ENCODE measurements at places on chromosomes 4 and X.

DNA sequence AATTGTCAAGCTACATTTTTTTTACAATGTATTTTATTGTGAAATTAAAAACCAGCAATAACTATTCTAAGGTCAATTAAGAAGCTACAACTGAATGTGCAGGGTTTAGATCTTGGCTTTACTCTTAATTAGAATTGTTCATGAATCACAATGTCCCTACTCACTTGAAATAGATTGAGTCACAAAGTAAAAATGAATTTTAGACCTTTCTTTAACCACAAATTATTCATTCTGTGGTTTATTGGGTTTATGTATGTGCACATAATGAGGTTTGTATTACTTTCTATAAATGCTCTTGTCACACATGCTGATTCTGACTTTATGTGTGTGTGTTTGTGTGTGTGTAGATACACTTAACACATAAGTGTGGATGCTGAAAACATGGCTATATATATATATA, 647.0 kb upstream of the AADAT start:
- DNase-seq: no peak

GRCh38 chr4:73092868-73093267, 23.4 kb upstream of the COX18 start:
- no peak for DNase-seq

GRCh38 chr4:176309046-176309445, 10.7 kb upstream of the SPCS3 start:
- DNase-seq: no peak

DNA sequence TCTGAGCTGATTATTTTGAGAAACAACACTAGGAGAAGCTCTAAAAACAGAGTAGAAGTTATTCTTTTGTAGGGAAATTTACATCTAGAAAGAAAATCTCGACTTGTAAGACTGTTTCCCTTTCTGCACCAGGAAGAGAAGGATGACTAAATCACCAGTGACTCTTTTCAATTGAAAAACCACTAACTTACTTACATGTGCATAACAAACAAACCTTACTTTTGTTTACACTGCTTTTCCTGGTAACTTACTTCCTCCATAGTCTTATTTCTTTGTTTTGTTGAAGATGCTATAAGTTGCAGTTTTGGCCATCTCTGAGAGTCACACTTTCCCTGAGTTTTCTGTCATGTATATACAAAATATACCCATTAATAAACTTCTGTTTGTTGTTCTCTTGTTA, 293.6 kb upstream of the FAT4 start:
- DNase-seq: no peak

GRCh38 chr4:120589787-120590186, 332.7 kb downstream of the PRDM5 start:
- DNase-seq: no peak

DNA sequence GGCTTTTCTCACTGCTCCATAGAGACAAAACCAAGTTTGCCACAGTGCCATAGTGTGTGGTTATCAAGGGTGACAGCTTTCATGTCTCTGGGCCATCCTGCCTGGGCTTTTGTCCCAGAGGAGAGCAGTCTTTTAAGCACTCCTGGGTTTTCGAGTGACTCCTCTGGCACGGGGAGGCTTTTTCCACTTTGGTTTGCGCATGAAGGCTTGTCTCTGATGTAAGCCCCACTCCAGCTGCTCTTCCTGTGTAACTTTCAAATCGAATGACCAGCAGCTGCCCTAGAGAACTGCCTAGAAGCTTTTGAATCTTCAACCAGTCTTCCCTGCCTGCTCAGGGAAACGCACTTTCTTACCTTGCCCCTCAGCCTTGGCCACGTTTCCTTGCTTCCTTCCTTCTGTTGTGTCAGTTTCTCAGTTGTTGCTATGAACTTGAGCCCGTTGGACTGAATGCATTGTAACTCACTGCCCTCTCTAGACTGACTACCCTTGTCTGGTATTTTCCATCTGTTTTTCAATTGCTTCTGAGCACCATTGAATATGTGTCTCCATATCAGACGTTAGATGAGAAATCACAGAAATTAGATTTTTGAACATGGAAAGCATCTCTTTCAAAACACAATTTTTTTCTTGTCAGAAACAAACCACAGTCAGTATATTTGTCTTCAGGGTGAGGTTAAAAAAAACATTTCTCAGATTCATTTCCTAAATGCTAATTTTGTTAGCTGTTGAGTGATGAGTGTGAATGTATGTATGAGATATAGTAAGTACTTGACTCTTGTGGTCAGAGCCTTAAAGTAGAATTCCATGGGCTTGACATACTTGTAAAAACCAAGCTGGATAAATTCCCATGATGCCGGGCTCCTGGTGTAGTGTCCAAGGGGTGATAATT, 45.3 kb downstream of the SLC9A6 start:
- no peak for DNase-seq

GRCh38 chr4:145076469-145076855, 21.5 kb downstream of the ANAPC10 start:
- no peak for DNase-seq

DNA sequence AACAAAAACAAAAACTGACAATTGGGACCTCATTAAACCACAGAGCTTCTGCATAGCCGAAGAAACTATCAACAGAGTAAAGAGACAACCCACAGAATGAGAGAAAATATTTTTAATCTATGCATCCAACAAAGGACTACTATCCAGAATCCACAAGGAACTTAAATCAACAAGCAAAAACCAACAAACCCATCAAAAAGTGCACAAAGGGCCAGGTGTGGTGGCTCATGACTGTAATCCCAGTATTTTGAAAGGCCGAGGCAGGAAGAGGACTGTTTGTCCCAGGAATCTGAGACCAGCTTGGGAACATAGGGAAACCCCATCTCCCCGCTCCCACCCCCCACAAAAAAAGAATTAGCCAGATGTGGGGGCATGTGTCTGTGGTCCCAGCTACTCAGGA, 10.7 kb downstream of the C4orf51 start:
- no peak for DNase-seq

GRCh38 chrX:136015016-136015415, 29.8 kb downstream of the SLC9A6 start:
- DNase-seq: no peak

DNA sequence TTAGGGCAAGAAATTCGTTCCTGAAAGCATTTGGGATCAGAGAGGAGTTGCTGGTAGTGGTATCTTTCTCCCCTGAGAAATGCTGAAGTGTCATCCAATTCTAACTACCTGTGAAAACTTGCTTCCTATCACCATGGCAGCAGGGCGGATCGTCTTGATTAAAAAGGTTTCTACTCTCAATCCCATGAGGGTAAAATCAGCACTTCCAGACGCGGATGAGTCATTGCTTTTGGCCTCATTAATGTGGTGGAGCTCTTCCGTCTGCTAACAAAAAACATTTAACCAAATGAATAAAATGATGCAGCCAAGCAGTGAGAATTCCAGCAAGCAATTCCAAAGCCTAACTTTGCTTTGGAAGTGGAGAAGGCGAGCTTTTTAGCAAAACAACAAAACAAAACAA, 325.6 kb downstream of the CAMK2D start:
- DNase-seq: no peak

- no peak for DNase-seq
Observed at GRCh38 chr4:139887962-139888735, 222.5 kb downstream of the MGST2 start.

DNA sequence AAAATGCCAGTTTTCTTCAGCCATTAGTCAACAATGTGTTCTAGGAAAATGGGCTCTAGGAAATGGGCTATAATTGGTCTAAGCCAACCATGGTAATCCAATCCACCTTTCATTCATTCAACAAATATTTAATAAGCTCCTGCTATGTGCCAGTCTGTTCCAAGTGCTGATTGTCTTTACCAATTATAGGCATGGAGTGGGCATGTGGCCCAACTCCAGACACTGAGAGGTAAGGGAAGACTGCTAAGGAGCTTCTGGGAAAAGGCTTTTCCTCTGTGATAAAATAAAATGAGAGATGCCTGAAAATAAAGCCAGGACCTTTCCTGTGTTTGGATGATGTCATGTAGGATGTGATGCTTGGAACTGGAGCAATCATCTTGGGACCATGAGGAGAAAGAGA, 43.3 kb downstream of the HOPX start:
- no peak for DNase-seq

DNA sequence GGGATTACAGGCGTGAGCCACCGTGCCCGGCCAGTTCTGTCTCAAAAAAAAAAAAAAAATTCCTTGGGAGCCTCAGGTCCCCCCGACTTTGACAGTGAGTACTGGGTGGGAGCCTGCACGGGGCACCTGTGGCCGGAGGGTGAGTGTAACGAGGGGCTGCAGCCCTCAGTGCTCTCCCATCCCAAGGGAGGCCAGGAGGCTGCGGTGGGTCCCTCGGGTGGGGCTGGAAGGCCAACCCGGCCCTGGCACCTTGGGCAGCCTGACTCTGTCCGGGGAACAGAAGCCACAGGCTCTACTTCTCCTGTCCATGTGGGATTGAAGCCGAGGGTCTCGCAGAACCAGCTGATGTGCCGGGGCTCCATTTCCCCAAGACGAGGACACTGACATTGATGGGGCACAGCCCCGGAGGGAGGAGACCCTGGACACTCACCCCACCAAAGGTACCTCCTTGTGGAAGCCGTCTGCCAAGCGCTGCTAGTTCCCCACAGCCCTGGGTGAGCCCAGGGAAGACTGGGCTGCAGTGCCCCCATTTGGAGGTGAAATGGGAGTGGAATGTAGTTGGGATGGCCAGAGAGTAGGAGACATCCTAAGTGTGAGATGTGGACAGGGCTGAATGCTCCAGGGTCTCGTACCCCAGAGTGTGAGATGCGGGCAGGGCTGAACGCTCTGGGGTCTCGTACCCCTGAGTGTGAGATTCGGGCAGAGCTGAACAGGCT, 2.3 kb upstream of the SLC26A1 start:
- no peak for DNase-seq

- no peak for DNase-seq
Observed at GRCh38 chrX:40733706-40734105, 1.6 kb downstream of the MED14 start.

DNA sequence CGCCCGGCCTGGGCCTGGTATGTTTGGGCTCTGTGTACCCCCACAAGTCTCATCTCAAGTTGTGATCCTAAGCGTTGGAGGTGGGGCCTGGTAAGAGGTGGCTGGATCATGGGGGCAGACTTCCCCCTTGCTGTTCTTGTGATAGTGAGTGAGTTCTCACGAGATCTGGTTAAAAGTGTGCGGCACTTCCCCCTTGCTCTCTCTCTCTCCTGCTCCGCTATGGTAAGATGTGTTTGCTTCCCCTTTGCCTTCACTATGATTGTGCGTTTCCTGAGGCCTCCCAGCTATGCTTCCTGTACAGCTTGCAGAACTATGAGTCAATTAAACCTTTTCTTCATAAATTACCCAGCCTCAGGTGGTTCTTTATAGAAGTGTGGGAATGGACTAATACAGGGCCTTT, 53.0 kb downstream of the CHST7 start:
- DNase-seq: no peak

DNA sequence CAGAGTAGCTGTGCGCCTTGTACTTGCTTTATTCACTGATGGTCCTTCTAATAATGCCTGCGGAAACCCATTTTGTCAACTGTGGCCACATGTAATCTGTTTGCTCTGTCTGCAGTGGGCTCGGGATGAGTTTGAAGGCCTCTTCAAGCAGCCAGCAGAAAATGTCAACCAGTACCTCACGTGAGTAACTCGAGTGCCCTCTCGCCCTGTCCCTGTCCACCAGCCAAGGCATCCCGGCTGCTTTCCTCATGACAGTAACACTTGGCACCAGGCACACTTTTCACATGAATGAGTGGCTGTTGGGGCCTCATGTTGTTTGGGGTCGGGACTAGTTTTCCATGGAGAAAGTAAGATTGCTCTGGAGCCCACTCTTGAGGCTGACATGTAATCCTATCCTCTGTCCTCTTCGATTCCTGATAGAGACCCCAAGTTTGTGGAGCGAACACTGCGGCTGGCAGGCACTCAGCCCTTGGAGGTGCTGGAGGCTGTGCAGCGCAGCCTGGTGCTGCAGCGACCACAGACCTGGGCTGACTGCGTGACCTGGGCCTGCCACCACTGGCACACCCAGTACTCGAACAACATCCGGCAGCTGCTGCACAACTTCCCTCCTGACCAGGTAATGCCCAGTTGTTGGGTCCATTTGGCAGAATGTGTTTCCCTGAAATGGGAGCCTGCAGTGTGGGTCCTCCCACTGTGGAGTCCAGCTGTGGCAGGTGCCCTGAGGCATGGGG, 8.8 kb upstream of the CDK16 start:
- no peak for DNase-seq

GRCh38 chr4:62194342-62194741, 994.2 kb downstream of the ADGRL3 start:
- no peak for DNase-seq

GRCh38 chr4:22434895-22435294, 81.0 kb downstream of the ADGRA3 start:
- peak; percentile 12 for DNase-seq

DNA sequence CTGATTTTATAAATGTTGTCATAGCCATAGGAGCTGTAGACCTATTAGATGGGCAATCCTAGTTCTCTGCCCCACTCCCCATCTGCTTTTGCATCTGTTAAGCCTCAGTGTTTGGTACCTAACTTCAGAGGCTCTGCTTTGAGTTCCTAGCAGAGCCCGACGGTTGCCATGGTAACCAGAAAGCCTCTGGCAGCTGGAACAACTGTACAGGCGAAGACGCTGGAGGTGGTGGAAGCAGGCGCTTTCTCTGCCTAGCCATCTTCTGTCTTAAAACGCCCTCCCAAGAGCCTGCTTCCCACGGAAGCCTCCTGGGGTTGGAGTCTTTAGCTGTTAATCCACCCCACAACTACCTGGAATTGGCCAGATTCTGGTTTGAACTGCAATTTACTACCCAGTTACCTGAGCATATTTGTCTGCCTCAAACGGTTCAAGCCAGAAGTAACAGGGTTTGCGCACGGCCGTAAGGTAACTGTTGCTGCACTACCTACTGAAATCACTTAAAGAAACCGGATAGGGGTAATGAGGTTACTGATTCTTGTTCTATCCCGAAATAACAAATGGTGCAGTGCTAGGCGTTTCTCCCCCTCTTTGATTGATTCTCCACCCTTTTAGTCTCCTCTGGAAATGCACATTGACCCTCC, 1.0 kb upstream of the GABRG1 start:
- no peak for DNase-seq

GRCh38 chr4:53815281-53815680, 224.0 kb upstream of the LNX1 start:
- no peak for DNase-seq

- no peak for DNase-seq
Observed at GRCh38 chr4:140800666-140801065, 44.5 kb upstream of the TBC1D9 start.

DNA sequence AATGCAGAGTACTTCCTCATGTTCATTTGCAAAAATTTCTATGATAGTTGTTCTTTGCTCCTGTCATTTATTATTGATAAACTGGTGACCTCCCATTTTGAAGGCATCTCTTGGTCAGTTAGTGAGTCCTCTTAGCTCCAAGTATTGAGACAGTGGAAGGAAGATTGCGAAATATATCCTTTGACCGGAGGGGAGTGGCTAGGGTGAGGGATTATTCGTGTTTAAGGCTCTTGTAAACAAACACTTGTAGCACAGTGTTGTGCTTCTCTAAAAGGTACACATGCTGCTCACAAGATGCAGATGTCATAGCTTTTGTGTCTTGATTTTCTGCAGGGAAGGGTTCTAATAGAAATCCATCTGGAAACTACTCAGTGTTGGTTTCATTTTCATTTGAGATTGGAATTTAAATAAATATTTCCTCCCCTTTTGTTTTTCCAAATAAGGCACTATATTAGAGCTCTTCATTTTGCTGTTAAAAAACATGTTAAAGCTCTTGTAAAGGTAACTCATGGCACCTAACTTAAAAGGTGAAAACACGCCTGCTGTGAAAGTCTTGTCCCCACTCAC, 21.8 kb downstream of the TXLNG start:
- DNase-seq: no peak

Measured in smooth muscle cell of the brain vasculature (primary cell).